OCI-LY7 (cell line): ENCODE measurements at places on chromosomes 1 and 21. TPM values are rescaled to one million over a fixed set of nuclear protein-coding genes. Genes with fewer than 3 reads are reported as not detected.

DNA sequence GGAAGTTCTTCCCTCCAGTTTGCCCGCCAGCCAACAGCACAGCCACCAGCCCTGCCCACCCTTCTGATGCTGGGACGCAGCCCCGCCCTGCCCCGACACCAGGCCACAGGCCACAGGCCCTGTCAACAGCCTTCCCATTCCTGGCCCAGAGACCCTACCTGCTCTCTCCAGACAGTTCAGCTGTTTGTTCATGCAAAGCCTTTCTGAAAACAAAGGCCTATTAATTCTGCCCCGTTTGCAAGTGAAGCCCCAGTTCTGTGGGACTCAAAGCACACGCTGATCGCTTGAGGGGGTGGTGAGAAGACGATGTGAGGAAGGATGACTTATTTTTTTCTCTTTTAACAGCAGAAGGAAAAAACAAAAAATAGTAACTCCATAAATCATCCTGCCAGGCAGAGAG lies 55.4 kb upstream of the KIF26B start:
- no peak for DNase-seq

GRCh38 chr1:40404670-40405462 lies 31.3 kb downstream of the SMAP2 start:
- DNase-seq, result peak; percentile 72

The FABP3 gene
- not detected in 2 replicates for total RNA-seq

DNA sequence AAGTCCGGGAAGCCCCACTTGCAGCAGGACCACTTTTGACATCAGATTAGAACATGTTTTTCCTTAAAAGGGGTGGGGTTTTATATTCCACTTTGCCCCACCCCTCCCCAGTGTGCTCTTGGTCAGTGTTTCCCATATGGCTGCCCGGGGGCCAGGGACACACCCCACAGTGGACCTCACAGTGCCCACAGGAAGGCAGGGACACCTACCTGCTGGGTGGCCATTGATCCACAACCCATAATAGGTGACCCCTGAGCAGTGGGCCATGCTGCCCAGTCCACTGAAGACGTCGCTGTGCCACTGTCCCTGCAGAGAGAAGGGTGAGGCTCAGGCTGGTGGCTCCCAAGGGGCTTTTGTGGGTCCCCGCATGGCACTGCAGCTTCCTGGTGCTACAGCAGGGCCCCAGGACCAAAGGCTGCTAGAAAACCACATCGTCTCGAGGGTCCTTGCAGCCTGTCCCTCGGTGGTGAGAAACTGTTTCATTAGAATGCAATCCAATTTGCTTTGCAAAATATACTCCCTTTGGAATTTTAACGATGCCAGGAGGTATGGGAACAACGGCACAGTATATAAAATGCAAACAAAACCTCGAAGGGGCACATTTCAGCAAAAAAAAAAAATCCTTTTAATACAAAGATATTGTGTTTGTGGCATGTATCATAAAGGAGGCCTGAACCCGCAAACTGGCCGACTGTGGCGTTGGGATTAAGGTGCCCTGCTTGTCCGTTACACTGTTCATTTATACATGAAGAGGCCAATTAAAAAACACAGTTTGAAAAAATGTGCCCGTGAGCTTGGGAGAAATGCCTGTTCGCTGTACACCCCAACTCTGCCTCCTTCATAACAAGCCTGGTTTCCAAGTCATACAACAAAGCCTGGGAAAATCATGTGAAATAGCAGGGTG lies 16.9 kb downstream of the MORN1 start:
- no peak for DNase-seq

DNA sequence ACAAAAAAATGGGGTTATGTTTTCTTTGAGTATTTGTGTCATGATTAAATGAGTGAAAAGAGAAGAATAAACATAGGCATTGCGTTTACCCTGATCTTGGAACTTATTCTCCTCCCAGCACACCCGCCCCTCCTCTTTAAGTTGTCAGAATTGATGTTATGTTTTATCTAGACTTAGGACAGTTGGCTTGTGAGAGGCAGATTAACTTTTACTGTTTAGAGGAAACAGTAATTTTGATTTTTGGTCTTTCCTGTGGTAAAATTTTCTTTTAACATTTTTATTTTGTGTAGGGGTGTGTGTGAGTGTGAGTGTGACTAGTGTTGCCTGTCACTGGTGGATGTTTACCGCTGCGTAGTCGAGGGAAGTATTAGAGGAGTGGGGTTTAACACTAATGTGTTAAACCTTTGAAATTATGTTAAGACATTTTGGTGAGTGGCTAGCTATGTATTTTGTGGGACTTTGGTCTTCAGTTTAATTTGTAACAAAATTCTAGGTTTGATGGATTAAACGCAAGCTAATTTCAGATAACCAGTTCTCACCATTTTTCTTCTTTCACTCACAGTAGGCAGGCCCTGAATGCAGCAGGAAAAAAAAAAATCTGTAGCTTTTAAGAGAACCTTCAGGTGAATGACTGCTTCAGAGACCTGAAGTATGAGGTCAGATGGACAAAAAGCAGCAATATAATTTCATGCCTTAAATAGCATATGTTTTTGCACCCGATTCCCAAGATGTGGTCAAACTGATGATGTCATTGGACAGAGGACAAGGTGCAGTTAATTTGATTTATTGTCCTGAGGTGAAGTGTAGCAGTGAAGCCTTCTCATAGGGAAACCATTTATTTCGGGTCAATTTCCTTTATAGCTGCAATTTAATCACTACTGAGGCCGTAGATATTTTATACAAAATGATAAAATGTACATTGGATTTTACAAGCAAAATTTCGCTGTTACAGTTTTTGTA lies 2.7 kb downstream of the POU2F1 start:
- no peak for DNase-seq

DNA sequence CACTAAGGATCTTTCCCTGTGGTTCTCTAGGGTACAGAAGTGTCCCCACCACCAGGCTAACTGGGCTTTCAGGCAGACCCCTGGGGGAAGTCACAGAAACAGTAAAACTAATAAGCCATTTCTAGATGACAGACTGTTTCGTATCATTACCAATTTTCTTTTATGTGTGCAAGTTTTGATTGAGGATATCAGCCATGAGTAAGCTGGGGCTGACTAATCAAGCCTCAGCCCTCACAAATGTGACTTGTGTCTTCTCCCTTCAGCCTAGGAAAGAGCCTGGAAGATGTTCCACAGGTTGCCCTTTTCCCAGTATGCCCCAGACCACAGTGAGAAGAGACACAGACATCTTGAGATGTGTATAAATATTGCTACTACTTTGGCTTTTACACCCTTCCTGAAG lies 10.5 kb downstream of the PTGFRN start:
- DNase-seq, result no peak
